ENCODE measurements at places on chromosomes 1 and 21.

DNA sequence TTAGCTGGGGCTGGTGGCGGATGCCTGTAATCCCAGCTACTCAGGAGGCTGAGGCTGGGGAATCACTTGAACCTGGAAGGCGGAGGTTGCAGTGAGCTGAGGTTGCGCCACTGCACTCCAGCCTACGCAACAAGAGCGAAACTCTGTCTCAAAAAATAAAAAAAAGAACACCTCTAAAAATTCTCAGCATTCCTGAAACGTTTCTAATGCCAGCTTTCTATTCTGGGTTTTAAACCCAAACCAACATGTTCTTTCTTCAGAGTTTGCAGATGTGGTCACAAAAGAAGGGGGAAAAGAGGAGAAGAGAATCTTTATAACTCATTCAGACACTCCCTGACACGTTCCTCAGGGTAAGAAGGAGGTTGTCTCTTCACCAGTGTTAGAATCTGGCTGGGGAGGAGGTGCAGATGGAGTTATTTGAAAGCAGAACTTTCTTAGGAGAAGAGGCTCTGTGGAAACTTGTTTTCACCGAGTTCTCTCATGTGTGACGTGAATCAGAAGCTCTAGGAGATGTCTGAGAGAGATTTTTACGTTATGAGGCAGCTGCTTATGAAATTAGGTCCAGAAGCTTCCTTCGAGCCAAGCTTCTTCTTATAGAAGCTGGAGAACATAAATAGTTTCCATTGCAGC lies 17.8 kb upstream of the CNR2 start:
- peak; percentile 81 for DNase-seq

DNA sequence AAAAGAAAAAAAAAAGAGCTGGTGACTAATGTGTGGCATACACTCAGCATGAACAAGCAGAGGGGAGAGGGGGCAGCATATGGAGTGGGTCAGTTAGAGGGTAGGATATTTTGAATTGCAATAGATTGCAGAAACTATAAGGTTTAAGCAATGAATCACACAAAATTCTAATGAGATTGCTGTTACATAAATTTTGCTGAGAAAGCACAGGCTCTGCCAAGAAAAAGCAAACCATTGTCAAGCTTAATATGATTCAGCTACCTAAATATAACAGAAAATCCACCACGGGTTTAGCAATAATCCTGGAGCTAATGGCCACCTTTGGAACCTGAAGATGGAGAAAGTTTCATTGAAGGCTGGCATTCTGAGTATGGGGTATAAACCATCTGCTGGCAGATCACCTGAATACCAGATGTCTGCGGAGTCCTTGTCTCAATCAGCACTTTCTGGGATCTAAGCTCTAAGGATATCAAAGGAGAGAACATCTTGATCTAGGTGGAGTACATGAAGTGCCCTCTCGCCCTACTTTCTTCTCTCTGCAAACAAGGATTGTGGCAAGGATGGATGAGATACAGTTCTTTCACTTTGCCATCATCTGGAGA lies 30.3 kb upstream of the ANGPTL7 start:
- DNase-seq, result peak; percentile 80

DNA sequence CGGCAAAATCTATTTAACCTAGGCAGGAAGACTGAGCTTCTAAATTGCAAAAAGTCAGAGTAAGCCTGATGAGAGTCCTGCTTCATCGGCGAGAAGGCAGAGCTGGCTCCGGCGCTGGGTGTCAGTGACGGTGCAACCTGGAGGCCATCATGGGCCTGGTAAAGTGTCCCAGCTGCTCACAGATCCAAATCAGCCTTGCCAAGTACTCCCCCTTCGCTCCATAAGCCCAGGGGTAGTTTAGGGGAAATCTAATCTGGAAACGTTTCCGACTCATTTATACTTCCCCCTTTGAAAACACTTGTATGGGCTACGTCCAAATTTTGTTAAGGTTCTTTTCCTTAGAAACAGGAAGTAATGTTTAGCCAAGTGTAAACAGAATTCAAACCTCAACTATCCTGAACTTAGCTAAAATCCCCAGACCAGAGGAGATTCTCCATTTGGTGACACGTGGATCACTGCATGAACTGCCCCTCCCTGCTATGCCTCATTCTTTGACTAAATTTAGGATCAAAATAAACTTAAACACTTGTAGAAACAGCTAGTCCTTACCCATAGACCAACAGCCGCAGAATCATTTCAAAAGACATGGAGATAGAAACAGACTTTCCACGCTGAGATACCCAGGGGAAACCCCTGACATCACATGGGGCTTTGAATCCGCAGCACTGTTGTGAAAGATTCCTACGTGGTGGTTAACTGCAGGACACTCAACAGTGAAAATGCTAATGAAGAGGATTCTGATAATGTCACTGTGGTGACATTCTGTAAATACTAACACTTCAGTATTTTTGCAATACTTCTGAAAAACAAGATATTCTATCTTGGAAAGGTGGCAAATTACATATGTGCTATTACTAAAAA lies 172.7 kb downstream of the TGFBR3 start:
- peak; percentile 94 for DNase-seq

GRCh38 chr1:81717230-81717629 lies 83.5 kb upstream of the ADGRL2 start:
- no peak for DNase-seq

DNA sequence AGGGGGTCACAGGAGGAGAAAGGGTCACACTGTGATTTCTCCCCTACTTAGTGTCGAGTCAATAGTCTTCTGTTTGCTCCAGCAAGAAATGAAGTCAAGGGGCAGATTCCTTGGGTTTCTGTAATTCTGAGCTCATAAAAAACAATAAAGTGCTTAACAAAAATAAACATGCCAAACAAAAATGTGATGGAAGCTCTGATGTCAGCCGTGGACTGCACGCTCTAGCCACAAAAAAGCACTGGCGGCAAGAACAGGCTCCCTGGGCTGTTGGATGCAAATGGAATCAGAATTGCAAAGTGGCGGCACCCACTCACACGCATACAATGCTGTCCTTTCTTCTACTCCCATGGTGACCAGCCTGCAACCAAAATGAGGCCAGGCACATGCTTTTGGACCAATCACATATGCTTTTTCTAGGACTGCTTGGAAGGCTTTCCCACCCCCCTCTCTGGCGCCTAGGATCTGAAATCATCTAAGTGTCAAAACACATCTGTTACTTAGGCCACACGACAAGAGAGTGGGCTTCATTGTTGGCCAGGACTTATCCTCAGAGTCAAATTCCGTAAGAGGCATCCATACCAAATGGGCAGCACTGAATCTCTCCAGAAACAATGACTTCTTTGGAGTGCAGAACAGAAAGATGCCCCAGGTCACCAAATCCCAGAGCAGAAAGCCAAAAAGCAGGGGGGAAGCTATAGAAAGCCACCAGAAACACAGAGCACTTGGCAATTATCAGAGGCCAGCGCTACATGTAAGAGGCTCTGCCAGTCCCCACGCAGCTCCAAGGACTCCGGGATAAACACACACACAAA lies 9.2 kb downstream of the C1orf198 start:
- DNase-seq, result peak; percentile 85

- no peak for DNase-seq
These were observed 534 bp downstream of the KCNH1 start for GRCh38 chr1:211133393-211133835.

DNA sequence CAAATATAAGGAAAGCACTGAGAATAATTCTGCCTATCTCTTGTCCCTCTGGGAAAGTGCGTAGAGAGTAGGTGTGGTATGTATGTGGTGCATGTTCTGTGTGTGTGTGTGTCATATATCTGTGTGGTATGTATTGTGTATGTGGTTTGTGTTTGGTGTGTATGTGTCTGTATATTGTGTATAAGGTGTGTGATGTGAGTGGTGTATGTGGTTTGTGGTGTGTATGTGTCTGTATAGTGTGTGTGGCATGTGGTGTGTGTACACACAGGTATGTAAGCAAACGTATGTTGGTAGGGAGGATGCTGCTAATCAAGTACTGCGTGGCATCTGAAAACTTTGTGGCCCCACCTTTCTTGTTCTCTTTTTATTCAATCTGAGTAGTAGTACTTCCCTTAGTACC lies 68.3 kb upstream of the LAX1 start:
- no peak for DNase-seq

GRCh38 chr21:45417256-45417950 lies 12.4 kb downstream of the COL18A1 start:
- DNase-seq, result no peak

GRCh38 chr1:172149346-172149745 lies 271.1 kb upstream of the C1orf105 start:
- no peak for DNase-seq

GRCh38 chr21:45791562-45792418 lies 148.3 kb downstream of the PCBP3 start:
- DNase-seq, result no peak

DNA sequence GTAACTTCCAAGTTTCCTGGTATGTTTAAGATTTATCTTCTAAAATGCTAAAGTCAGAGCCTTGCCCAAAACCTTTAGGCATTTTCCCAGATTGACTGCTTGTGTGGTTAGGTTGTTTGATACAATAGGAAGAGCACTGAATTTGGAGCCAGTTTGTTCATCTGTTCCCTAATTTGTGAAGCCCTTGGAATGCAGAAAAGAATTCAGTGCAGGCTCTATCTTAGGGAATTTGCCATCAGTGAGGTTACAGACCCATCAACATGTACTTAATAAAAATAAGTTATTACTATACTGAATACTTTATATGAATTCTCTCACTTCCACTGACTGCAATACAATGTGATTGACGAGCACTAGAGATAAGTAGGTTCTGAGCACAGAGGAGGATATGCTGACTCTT lies 120.2 kb downstream of the PIK3R3 start:
- DNase-seq, result no peak

DNA sequence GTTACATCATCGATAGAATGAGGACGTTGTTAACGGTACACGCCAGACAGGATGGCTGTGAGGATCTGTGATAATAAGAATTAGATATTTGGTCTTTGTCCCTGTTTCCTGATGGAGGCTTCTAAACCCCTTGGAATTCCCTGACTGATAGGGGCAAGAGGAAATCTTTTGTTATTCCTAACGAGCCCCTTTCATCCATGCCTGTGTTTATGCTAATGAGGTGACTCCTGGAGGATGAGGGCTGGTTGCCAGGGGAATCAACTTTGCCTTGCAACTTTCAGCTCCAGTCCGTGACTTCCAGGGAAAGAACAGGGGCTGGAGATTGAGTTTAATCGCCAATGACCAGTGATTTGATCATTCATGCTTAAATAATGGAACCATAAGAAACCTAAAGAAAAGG lies 39.3 kb upstream of the NLRP3 start:
- no peak for DNase-seq

- DNase-seq, result no peak
These were observed 37.2 kb downstream of the ACTA1 start for GRCh38 chr1:229396585-229397206.

DNA sequence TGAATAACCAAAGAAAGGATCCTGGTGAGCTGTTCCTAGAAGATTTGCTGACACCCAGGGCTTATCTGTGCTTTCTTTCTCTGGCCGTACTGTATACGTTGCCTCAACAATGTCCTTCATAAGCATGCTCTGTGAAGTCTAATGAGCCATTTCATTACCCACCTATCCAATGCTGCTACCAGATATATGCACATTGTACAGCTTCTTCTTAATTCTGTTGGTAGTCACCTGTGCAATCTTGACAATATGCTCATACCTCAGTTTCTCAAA lies 731.8 kb upstream of the NCAM2 start:
- DNase-seq, result no peak
